T1000 (cell line): ENCODE measurements at places on chromosomes 12 and 14.

DNA sequence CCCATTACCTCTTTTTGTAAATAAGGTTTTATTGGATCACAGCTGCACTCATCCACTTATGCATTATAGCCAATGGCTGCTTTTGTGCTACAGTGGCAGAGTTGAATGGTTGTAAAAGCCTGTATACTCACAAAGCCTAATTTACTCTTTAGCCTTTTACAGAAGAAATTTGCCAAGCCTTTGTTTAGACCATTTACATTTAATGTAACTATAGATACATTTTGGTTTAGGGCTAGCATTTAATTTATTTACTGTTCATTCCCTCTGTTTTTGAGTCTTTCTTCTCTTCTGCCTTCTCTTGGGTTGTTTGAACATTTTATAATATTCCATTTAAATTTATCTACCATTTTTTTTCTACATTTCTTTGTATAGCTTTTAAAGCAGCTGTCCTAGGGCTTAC, 217.1 kb upstream of the AMIGO2 start:
- no peak for DNase-seq

DNA sequence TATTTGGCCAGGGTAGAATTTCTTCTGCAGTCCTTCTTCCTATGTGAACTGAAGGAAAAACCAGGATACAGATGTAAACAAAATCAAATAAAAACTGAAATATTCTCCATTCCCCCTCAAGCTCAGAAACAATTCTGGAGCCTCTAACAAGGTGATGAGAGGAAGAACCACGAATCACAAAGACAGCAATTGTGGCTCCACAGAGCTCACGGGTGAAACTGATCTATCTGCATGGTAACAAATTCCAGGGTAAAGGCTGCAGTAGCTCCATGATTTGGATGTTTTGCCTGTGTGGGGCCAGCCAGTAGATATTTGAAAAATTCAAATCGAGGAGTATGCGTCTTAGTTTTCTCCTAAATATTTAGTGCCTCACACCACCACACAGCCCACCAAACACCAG, 10.6 kb downstream of the GRIN2B start:
- DNase-seq, result no peak

DNA sequence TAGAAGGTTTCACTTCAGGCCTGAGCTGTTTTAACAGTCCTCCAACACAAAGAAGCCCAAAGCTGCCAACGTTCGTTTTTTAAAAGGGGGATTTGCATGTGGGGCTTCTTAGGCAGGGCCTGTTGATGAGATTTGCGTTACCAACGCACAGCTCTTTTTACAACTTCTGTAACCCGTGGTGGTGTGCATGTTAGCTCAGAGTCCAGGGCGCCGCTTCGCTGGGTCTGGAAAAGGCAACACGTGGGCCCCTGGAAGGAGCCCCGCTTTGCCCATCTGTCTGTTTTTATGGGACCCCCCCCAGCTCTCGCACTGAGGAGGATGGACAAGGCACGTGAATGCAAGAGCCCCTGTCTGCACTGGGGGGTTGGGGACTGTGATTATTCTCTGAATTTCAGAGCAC, 84.0 kb downstream of the ESR2 start:
- DNase-seq, result no peak

DNA sequence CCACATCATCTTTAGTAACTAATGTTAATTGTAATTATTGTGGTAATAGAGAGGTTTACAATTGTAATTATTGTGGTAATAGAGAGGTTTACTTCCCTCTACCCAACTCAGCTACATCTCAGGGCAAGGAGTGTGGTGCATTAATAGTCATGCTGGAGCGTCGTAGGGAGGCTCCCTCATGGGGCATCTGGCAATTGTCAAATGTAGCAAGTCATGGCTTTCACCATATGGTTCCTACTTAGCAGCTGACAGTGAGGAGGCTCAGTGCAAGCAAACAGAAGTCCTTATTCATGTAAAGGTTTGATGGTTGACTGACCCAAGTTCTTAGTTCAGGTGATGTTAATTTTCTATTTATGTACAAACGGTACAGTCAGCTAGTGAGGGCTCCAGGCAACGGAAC, 1012.0 kb downstream of the FLRT2 start:
- no peak for DNase-seq

- no peak for DNase-seq
Observed at GRCh38 chr14:31096255-31096654, 70.1 kb upstream of the STRN3 start.

DNA sequence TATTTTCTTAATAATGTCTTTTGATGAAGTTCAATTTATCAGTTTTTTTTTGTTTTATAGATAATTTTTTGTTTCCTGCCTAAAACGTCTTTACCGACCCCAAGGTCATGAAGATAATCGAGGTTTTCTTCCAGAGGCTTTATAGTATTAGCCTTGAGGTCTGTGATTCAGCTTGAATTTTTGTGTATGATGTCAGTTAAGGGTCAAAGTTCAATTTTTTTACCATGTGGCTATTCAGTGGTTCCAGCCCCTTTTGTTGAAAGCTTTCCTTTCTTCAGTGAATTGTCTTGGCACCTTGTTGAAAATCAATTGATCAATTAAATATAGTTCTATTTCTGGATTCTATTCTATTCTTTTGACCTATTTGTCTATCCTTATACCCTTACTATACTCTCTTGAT, 3.2 kb upstream of the MGST1 start:
- DNase-seq, result no peak

DNA sequence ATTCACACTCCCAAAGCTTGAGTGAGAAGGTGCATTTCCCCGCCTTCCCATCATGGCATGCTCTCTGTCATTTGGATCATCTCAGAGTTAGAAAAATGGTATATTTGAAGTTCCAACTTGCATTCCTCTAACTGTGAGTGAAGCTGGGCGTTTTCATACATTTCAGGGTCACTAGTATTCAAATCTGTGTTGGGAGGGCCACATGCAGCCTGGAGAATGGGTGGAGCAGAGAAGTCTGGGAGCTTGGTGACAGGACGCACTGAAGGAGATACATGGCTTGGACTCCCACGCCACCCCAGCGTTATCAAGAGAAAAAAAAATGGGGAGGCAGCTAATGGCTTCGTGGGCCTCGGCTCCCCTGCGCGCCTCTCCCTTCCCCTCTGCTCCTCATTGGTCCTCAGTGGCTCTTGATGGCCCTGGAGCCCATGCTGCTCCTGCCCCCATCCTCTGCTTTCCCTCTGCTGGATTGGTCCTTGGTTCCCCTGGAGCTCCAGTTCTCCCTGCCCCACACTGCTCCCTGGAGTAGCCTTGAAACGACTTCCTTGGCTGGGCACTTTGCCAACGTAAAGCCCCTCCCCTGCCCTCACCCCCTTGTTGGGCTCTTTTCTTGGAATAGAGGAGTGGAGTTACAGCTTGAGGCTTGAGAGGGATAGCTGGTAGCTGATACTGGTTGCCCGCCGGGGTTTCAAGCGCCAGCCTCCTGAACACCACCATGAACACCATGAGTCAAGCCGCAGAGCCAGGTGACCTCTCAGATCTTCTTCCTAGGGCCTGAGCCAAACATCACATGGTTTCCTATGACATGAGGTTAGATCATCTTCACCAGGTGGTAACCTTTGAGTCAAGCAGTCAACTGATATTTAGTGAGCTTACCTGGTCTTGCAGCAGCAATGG, 139.6 kb downstream of the PRKCH start:
- no peak for DNase-seq

DNA sequence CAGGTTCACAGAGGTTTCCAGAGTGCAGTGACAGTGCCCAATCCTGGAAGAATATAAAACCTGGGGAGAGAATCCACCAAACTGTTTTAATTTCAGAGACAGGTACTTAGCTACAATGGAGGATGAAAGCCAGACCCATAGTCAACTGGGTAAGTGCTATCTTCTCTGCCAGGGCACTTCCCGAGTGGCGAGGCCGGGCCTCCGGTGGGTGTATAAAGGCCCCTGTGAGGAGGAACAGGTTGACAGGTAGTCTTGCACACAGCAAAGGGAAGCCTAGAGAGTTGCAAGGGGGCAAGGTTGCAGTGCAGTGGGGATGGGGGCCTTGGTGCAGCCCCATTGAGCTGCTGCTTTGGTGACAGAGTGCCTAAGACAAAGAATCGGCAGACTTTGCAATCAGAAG, 130.7 kb downstream of the SLC38A6 start:
- DNase-seq, result no peak

- DNase-seq, result peak; percentile 59
Observed at GRCh38 chr12:6765634-6766581, at the start of gene PTMS. PTMS (plus strand) TSS chr12:6766363; CDS start chr12:6766706, 343 bp downstream.

GRCh38 chr14:58846682-58847465, 209.1 kb downstream of the DACT1 start:
- DNase-seq, result no peak

- no peak for DNase-seq
Observed at GRCh38 chr14:22542360-22542759, 46.7 kb downstream of the DAD1 start.

DNA sequence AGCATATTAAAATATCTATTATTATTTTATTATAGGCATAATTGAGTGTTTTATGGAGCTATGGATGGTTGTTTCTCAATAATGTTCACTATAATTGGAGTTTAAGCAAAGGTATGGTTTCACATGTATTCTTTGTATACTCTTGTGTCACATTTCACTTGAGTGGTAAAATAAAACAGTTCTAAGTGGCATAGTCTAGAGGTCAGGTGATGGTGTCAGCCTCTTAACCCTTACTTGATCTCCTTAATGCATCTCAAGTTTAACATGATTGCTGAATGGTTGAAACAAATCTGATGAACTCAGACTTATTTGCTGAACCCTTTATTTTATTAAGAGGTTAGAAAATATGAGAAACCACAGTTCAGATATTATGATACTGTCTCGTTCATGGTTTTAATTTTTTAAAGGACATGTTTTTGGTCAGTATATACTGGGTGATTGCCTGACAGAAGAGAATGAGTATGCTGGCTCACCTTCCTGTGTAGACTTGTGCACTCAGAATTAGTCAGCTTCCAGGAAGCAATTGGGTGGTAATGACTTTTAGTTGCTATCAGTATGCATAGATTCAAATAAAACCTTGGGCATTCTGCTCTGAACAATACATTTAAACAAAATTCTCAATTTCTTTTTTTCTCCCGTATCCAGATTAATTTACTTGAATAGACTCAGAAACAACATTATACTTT, 464.6 kb downstream of the PCNX1 start:
- DNase-seq, result no peak

DNA sequence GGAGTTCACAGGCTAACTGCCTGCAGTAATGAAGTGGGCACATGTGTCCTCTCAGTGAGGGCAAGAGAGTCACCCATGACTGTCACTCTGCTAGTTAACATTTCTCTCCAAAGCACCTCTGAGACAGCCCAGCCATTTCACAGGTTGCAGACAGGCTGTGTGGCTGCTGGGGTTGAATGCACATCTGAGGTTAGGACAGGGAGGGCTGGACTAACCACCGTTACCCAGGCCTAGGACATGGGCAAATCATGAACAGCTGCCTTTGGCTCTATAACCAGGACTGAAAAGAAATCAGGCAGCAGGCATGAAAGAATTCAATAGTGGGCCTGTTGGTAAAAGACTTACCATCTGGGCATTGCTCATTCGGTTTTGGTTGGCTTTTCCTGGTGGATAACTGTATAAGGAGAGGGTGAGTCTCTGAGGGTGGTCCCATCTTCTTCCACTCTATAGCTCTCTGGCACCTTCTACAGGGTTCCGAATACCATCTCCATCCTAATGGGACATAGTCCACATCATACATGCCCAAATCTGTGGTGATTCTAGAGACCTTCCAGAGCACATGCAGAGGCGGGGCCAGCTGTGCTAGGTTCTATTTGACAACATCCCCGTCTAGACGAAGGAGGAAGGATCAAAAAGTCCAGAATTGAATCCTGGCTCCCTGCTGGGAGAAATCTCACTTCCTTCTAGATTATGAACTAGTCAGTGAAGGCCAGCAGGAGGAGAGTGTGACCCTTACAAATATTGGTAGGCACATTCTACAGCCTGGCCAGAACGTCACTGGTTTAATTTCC, 10.8 kb downstream of the CRACR2A start:
- DNase-seq, result no peak

- no peak for DNase-seq
Observed at GRCh38 chr12:116126610-116127009, 150.9 kb downstream of the MED13L start.

GRCh38 chr12:1418144-1418543, 176.2 kb downstream of the FBXL14 start:
- DNase-seq, result no peak

GRCh38 chr14:68562911-68563250, 230.0 kb downstream of the ZFP36L1 start:
- DNase-seq, result no peak

DNA sequence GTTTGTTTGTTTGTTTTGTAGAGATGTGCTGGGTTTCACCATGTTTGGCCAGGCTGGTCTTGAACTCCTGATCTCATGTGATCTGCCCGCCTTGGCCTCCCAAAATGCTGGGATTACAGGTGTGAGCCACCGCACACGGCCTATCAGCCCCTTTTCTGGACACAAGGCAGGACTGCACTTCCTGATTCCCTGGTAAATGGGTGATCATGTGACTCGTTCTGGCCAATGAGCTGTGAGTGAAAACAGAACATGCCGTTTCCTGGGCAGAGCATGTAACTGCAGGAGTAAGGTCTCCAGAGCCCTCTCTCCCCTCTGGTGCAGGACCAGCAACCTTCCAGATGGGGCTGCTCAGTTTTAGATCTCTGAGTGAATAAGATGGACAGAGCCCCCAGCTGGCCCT, 92.7 kb downstream of the ITPK1 start:
- no peak for DNase-seq

GRCh38 chr14:23572524-23572828, 4.9 kb upstream of the AP1G2 start:
- DNase-seq, result no peak

GRCh38 chr14:92945959-92946846, 23.3 kb downstream of the CHGA start:
- DNase-seq, result no peak

DNA sequence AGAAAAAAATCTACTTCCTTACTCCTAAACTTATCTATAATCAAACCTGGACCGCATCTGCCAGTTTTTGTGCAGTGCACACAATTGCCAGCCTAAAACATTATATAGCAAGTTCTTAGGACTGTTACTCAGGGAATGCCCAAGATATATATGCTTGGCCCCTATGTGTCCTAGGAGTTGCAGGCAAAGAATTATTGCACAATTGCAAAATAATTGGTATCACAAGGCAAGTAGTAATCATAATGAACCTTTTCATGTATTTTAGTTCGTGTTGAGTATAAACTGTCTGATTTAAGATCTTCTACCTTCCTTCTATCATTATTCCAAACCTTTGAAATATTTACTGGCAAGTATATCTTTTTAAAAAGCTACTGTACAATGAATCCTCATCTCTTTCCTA, 45.5 kb downstream of the TMTC3 start:
- no peak for DNase-seq

GRCh38 chr14:101167428-101167827, 263.9 kb upstream of the RTL1 start:
- no peak for DNase-seq

DNA sequence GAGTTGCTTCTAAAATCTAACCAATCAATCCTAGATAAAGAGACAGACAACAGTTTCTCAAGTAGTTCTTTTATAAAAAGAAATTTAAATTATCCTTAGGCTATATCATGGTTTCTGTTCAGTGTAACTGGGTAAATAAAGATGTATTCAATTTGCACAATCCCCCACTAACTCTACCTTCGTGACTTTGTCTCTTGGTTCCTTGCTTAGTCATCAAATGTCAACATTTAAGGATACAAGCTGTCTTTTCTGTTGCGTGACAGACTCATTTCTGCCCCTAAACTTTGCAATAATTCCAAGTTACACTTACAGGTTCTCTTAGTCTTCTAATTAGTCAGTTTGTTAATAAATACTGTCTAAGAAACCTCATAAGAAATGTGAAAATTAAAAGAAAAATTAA, 50.6 kb downstream of the SCAF11 start:
- DNase-seq, result no peak
